ENCODE measurements at places on chromosomes 2 and 18.

DNA sequence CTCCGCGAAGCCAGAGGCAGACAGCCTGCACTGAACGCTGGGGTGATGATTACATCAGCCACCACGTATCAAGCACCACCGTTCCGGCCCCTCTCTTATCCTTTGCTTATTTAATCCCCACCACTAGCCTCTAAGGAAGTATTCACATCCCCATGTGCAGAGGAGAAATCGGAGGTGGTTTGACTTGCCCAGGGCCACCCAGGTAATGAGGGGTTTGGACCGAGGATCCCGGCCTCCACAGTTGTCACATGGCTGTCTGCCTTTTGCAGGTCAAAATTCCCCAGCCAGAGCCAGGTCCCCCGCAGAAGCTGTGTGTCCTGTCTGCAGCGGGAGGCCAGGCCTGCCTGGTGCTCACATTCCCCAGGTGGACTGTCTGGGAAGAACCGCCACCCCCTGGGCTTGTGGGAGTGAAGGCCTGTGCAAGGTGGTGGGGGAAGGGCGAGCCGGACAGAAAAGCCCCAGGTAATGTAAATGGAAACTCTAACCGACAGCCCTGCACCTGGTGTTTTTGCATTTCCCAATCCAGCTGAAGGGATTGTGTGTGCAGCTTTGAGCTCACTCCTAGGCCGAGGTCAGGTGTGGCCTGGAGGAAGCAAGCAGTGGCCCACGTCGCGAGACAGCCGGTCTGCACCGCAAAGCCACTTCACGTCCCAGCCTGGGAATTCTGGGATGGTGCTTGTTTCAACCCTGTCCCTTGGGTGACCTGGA, 108.5 kb upstream of the ID2 start:
- no peak for DNase-seq

DNA sequence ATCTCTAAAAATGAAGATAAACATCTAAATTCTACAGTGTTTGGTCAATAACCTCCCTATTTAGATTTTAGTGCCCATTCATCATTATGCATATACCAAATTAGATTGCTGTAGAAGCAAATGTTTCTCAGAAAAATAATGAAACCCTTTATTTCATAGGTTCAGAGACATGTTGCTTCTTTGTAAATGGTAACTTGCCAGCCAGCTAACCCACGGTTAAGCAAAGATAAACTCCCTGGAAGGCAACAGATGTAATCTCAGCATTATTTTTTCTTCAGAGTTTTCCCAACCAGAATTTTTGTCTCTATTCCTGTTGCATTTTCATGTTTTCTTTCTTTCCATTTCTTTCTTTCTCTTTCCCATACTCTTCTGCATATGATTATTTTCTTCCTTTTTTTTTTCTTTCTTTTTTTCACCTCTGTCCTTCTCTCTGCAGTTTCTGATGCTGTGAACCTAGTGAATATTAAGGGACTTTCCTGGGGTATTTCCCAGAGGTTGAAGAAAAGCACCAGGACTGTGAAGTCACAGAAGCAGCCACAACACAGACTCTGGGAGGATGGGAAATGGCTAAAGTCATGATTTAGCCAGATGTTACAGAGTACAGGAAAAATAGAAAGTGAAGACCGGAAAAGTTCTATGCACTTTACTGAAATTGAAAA, 50.0 kb upstream of the DSG1 start:
- no peak for DNase-seq

- DNase-seq, result no peak
Measured at GRCh38 chr2:58387701-58388100, 146.6 kb upstream of the FANCL start.

- DNase-seq, result no peak
Measured at GRCh38 chr18:48545757-48546321, 7.0 kb downstream of the CTIF start.

DNA sequence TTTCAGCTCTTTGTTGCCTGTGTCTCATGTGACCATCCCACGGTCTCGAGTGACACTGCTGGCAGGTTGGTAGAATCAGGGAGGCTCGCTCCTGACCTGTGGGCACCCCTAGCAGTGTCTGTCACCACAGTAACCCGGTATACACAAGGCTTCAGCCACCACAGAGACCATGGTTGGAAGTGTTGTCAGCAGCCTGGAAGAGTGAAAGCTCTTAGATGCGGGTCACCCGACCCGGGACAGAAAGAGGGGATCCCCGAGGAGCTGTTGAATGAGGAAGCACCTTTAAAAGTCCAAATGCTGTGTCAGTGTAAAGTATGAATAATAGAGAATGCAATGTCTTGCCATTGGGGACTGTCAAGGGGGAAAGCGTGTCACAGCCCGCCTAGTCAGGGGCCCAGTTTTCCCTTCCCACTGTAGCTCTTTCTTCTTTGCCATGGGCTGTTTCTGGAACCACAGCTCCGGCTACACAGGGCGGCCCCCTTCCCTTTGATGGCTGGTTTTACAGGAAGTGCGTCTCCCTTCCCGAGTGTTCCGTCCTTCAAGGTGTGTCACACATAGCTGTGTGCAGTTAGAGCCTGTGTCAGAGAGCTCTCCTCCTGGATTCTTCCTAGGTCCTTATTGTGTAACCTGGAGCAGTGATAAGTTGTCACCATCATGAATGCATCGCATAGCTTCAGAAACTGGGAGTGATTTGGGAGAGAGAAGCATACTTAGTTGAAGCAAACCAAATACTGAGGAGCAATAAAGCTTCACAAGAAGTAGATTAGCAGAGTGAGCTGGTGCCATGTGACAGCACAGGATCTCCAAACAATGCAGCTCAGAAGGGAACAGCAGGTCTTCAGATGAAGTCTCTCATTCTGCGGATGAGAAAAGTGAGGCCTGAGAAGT, 81.4 kb downstream of the MTCL1 start:
- no peak for DNase-seq

DNA sequence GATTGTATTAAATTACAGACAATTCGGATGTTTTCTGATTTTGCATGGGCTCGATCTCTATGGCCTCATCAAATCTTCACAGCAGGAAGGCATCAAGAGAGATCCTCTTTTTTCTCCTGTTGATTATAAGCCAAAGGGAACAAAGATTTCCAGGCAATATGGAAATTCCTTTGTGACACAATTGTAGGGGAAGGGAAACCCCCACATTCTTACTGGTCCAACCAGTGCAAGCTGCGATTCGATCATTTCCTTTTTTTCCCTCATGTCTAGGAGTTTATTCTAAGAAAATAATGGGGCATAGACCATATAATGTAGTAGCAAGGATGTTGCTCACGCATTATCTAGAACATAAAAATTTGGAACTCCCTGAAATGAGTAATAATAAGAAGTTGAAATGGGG, 87.7 kb downstream of the LYPD6 start:
- DNase-seq, result no peak

DNA sequence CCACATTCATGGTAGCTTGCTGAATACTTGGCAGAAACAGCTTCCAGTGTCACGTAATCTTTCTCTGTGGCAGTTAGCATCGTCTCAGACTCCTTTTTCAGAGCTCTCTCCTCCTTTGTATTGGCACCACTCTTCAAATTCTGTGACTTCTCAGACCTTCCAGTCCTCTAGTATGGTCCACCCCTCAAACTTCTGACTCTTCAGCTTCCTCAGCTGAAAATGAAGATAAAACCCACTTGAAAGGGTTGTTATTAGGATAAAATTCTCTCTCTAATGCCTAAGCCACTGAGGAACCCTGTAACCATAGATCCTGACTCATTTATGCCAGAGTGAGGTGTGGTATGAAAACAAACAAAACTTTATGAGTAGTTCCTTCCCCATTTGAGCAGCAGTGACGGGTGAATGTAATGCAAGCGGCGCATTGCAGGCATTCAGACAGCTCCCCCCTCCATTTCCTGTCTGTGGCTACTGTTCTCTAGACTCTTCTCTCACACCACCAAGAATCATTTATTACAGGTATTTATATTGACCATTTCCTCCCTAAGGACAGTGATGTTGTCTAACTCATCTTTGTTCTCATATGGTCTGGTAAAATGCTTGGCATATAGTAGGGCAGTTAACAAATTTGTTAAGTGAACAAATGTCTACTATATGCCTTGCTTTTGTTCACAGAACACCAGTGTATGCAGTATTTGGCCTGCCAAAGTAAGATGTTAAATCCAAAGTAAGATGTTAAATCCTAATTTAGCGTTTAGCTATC, 35.3 kb downstream of the GALNT1 start:
- peak; percentile 10 for DNase-seq

DNA sequence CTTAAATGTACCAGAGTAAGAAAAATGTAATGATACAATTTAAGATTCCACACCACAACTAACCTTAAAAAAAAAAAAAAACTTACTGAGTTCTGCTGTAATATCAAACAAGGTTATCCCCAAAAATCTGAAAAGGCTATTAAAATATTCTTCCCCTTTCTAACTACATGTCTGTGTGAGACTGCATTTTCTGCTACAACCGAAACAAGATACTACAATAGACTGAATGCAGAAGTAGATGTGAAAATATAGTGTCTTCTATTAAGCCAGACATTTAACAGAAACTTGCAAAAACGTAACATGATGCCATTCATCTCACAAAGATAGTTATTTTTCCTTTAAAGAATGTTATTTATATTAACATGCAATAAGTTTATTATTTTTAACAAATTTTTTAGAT, 16.2 kb downstream of the SS18 start:
- no peak for DNase-seq
